ENCODE measurements at places on chromosomes 2 and 18.

DNA sequence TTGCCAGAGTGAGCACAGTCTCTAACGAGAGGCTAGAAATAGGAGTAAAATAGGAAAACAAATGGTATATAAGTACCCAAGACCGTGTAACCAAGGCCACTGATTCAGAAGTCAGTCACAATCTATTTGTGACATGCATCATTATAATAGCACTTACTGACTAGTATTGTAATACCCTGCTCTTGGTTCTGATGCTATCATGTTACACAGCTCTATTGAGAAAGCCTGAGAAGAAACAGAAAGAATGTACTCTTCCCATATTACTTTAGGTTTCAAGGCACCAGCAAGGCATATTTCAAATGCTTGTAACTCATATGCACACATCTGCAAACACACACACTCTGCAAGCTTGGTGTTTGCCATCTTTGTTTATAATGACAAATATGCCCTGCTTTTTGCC lies 746.4 kb downstream of the SLC4A3 start:
- no peak for DNase-seq

DNA sequence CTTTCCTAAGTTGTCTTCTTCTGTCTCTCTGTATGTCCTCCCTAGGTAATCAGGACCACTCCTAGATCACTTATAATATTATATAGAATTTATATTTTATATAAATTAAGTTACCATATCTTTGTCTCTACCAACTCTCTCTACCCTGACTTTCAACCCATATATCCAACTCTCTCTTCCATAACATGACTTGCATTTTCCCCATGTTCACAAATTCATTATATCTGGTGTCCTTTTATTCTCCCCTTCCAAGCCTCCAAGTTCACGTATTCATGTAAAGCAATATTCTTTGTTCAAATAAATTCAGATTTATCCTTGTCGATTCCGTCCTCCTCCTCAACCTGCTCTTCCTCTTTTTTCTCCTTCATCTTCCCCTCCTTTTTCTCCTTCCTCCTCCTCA lies 127.5 kb downstream of the XIRP2 start:
- DNase-seq, result no peak

DNA sequence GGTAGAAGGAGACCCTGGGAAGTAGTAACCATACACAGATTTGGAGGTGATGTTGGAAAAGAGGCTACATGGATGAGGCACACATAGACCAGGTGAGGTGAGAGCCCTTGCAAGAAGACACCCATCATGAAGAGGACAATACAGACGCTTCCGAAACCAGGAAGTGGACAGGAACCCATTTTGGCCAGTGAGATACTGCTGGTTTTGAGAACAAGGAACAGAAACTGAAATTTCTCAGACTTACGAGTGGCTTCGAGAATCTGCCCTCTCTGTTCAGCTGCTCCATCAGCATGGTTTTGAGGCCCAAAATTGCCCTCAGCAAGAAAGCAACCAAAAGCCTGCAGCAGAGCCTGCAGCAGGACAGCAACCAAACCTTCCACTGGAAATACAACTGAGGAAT lies 479.1 kb upstream of the NRXN1 start:
- DNase-seq, result no peak

DNA sequence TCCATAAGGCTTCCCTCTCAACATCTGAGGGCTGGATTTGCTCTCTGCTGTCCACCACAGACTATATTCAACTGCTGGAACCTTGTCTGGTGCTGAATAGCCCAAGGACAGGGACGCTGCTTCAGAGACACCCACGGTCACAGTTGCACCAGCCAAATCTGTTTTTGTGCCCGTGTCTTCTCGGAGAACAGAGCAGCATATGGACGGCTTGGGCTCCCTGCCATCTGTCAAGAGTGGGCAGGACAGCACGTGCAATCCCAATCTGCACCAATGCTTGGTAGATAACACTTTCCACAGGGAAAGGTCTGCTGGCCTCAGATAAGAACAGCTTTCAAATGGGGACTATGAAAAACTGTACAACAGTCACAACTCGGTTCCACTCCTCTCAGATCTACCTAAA lies 466.1 kb downstream of the TGIF1 start:
- no peak for DNase-seq

DNA sequence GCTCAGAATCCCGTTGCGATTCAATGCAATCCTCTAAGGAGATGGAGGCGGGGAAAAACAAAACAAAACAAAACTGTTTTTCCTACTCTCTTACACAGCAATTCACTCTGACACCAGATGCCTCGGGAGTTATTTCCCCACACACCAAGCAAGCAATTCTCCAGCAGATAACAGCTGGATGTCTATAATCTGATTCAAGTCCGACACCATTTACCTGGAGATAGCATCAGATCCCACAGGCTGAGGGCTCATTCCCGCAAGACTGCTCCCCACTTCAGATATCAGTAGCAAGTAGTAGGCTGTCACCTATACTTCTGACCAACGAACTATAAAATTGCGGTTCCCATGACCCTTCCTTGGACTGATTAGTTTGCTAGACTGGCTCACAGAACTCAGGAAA lies 58.7 kb downstream of the DTNB start:
- no peak for DNase-seq

GRCh38 chr2:22694856-22695255 lies 690.1 kb upstream of the KLHL29 start:
- no peak for DNase-seq

DNA sequence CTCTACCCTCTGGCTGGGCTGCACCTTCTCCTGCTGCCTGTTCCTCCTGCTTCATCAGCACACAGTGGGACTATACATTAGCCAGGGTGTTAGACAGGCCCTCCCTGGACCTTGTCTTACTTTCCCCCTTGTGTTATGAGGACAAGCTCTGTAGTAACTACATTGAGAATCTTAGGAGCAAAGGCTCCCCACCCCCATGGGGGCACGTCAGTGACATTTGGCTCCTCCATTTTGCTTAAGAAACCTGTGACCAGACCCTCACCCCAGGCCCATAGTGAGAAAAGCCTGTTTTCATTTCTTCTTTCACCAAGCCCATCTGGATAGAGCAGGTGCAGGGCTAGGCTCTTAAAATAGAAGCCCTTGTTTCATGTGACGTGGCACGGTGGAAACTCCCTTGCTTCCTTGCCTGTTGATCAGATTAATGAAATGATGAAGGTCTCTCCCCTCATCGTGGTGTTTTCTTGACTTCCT lies 146.7 kb downstream of the RPIA start:
- no peak for DNase-seq

GRCh38 chr2:58633613-58634365 lies 392.7 kb upstream of the FANCL start:
- DNase-seq, result no peak

DNA sequence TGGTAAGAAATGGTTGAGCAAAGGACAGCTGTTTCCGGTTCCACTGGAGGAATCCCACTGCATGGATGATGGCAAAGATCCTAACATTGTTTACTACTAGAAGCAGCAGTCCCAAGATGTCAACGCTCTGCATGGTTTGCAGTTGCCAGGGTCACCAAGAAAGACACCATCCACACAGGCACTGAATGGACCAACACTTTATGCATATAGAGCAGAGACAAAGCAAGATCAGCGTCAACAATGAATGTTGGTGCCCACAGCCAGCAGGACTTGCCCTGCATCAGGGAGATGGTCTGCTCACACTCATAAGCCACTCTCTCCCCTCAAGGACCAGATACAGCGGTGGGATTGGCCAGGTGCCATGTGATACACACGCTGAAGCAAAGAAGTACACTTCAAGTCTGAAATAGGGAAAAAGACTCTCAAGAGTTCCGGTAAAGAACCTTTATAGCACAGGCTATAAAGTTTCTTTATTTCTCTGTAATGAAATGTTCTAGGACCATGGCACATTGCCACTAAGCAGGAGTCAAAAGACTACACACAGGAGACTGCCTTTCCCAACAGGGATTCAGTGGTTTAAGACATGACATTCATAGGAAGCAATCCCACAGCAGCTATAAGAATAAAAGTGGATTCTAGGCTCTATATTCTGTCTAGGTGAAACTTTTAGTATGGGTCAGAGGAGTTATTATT lies 133.2 kb upstream of the EPHA4 start:
- DNase-seq, result no peak

- DNase-seq, result no peak
Measured at GRCh38 chr2:216851486-216852090, 8.3 kb downstream of the TNP1 start.

- no peak for DNase-seq
Measured at GRCh38 chr2:7450188-7450832, 533.1 kb downstream of the RNF144A start.

- no peak for DNase-seq
Measured at GRCh38 chr2:189557373-189557772, 23.2 kb downstream of the SLC40A1 start.

- no peak for DNase-seq
Measured at GRCh38 chr18:23966909-23967308, 47.6 kb upstream of the TTC39C start.

DNA sequence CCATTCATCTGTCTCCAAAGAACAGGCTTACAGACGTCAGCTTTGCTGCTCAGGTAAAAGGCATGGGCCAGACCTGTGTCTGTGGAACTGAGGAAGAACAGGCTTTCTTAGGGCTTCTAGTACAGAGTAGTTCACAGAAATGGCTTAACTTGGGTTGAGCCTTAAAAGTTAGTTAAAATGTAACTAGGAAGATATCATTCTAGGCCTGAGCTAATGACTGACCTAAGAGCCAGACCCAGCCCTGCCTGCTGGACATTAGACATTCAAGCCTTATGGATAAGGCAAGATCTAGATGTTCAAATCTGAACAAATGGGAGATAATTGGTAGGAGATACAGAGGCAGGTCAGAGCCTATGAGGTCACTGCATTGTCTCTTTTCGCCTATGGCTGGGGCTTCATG lies 73.9 kb upstream of the SLC14A2 start:
- DNase-seq, result no peak

DNA sequence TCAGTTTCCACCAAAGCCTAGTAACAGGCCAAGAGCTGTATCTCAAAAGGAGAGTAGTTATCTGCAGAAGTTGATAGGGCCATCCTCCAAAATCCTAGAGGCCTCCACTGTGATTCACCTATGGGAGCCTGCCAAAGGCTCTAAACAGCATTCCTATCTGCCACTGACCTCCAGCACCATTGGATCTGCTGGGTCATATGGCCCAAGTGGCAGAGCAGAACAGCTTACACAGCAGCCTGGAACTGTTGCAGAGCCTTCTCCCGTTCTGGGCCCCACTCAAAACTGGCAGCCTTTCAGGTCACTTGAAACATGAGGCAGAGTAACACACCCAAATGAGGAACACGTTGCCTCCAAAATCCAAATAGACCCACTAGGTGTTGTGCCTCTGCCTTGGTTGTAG lies 345.2 kb upstream of the RND3 start:
- no peak for DNase-seq

DNA sequence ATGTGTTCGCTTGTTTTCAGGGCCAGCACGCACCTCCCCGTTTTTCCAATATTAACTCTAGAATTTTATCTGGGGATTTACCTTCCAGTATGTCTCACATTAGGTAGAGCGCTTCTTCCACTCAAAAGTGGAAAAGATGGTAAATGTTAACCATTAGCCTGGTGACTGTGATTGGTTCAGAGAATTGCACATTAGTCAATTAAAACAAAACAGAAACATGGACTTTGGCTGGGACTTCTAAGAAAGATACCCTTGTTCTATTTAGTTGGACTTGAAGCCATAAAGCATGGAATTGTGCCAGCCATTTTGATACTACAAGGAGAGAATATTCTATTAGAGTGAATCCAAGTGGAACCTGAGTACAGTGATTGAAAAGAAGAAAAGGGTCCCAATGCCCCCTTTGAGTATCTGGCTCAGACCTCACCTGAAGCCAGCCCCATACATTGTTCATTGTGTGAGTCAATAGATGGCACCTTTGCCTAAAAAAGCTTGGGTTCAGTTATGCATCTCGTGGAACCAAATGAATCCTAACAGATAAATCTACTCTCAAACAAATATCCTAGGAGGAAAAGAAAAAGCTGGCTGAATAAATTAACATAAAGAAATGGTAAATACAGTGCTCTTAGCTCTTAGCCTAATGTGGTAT lies 354.3 kb downstream of the IRS1 start:
- DNase-seq, result no peak

DNA sequence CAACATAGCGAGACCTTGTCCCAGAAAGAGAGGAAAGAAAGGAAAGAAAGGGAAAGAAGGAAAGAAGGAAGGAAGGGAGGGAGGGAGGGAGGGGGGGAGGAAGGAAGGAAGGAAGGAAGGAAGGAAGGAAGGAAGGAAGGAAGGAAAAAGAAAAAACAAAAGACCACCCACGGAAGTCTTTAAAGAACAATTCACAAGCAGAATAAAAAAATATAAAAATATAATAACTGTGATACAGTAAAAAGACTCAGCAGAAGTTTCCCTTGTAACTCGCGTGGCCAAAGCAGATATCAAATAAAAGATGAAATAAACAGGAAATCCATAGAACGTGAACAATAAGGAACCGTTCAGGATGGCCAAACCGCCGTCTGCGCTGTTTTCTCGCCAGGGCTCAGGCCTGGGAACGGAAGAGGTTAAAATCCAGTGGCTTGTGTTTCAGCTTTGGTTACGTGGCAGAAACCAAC lies 1.2 kb upstream of the SLC1A4 start:
- no peak for DNase-seq

DNA sequence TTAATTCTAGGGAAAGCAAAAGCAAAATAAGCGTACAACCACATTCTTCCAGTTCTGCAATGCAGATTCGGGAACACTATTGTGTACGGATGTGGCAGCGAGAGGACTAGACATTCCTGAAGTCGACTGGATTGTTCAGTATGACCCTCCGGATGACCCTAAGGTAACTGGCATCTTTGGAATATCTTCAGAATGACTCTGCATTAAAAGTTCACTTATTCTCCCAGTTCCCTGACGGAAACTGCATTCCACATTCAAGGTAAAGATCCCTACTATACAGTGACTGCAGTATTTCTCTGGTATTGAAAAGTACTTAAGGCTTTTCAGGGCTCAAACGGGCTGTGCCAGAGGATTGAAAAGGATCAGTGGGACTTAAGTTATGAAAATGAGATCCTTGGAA lies 10.9 kb downstream of the DDX18 start:
- no peak for DNase-seq

DNA sequence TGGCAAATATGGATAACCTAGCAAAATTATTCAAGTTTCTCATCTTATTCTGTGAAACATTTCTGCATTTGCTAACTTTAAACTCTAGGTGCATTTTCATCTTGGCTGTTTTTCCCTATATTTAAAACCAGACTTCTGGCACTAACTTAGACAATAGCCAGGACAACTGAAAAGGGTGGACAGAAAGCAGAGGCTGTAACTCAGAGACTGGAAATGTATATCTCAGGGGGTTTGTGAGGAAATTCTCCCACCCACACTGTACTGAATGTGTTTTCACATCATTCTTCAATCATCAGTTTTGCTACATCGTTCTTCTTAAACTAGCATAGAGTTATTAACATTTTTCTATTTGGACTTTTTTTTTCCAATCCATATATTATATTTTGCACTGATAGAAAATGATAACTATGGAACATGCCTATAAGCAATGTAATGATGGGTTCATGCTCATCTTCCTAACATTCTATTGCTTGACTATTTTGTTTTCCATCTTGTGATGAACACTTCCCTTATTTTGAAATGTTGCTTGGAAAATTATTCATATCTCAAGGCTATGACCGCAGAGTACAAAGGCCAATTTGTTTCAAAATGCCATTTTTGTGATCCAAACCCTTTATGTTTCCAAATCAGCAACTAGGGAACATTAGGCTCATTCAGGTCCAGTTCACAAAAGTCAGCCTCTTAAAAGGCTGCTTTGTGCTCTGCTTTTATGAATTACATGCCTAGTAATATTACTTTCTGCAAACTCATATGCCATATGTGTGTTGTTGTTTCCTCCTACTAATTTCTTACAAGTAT lies 125.8 kb upstream of the CDH19 start:
- no peak for DNase-seq

All from NCI-H1048 (cell line).